Esophagus squamous epithelium (tissue), 5 donors: ENCODE measurements at places on chromosomes 16 and 17.

DNA sequence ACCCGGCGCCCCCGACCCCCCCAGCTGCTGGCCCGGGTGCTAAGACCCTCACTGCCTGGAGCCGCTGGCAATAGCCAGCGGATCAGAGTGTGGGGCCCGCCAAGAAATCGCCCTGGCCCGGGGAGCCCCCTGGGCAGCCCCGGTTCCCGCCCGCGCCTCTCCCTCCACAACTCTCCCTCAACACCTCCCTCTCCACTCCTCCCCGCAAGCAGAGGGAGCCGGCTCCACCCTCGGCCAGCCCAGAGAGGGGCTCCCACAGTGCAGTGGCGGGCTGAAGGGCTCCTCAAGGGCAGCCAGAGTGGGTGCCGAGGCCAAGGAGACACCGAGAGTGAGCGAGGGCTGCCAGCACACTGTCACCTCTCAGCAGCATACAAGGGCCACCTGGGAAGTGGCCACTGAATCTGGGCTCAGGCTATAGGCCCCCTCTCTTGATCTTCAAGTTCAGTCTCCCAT, 385.5 kb downstream of the SEC14L1 start:
- DNase-seq = no peak

GRCh38 chr16:23453338-23454052, 506 bp upstream of the COG7 start:
- DNase-seq = no peak

- DNase-seq = no peak
Observed at GRCh38 chr16:65196420-65197075, 74.7 kb upstream of the CDH11 start.

GRCh38 chr17:8692916-8693315, 51.7 kb downstream of the CCDC42 start:
- DNase-seq = no peak

DNA sequence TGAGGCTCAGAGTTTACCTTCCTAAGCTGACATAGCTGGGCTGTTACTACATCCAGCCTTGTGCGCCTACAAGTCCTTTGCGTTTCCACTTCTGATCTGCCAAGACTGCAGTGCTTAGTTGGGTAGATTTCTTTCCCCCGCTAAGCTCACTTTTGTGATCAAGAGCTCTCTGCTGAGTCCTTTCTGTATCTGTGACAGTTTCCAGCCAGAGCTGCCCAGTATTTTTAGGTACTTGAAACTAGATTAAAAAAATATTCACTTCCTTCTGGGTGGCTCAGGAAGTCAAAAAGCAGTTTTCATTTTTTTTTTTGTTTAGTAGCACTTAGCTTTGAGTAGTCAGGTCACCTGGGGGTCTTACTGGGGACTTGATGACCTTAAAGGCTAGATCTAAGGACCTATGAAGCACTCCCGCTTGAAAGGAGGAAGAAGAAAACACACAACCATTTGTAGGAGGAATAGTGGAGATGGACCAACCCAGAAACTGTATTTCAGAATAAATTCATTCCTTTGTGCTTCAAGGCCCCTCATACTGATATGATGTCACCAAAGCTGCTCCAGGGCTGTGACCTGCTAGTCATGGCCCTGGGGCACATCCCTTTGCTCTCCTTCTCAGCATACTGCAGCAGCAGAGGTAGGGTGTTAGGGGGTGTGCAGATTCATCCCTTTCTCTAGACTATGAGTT, 75.6 kb upstream of the HNF1B start:
- no peak for DNase-seq

DNA sequence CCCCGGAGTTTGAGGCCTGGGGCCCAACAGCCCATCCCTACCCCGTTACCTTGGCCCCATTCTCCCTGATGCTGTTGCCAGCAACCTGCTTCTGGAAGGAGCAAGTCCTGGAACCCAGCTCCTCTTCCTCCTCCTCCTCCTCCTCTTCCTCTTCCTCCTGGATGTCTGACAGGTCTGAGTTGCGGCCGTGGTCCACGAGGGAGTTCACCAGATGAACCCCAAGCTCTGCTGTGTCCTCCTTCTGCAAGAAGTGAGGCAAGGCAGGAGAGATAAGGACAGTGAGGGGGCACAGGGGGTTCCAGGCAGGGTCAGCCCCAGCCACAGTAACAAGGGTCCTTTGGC, 18.7 kb downstream of the TSPOAP1 start:
- no peak for DNase-seq

DNA sequence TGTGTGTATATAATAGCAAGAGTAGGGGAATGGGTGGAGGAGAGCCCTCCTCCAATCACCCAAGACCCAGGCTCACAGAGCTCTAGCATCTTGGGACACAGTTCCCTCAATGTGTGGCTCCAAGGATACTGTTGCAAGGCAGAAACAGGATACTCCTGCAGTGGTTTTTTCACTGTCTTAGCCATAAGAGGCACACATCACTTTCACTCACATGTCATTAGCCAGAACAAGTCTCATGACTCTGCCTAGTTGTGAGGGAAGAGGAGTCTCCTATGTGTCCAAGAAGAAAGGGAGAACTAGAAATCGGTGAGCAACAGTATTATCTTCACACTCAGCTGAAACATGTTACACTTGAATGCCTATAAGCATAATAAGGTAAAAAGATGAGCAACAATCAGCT, 11.1 kb upstream of the NUDT7 start:
- no peak for DNase-seq

GRCh38 chr16:57562669-57563486, 20.4 kb downstream of the ADGRG5 start:
- no peak for DNase-seq

DNA sequence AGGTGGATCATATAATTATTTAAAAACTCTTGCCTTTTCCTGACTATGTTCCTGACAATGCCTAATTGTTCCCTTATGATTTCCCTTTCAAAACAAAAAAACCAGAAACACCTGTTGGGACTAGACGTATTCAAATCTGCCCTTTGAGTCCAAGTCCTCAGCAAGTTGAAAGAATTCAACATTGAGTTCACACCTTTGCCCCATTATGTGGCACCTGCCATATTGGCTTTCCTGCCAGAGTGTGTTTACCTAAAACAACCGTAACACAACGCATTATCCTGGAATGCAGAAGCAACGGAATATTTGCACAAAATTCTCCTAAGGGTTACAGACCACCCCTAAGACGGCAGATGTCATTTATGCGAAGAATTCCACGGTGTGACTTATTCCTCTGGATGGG, 105.9 kb downstream of the ZFHX3 start:
- no peak for DNase-seq

GRCh38 chr16:30065943-30066760, 592 bp downstream of the ALDOA start:
- no peak for DNase-seq

- DNase-seq = no peak
Observed at GRCh38 chr17:82374626-82375331, 3.2 kb downstream of the UTS2R start.

DNA sequence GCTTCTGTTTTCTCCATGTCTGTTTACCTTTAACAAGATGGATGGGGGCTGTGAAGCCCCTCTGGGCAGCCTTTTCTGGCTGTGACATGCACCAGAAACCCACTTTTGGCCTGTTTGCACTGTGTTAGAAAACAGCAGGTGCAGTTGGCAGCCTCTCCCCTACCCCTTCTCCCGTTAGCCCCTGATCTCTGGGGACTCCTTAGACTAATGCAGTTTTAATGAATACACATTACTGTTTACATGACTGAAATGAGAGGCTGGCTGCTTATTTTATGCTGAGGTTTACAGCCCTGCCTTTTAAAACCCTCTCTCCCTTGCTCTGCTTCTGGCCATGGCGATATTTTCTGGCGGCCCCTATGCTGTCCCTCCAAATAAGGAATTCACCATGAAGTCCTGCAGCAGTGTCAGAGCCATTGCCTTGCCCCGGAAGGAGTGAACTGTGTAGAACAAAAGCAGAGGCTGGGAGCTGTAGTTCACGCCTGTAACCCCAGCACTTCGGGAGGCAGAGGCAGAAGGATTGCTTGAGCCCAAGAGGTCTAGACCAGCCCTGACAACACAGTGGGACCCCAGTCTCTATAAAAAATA, 79.3 kb downstream of the PRKCB start:
- no peak for DNase-seq

DNA sequence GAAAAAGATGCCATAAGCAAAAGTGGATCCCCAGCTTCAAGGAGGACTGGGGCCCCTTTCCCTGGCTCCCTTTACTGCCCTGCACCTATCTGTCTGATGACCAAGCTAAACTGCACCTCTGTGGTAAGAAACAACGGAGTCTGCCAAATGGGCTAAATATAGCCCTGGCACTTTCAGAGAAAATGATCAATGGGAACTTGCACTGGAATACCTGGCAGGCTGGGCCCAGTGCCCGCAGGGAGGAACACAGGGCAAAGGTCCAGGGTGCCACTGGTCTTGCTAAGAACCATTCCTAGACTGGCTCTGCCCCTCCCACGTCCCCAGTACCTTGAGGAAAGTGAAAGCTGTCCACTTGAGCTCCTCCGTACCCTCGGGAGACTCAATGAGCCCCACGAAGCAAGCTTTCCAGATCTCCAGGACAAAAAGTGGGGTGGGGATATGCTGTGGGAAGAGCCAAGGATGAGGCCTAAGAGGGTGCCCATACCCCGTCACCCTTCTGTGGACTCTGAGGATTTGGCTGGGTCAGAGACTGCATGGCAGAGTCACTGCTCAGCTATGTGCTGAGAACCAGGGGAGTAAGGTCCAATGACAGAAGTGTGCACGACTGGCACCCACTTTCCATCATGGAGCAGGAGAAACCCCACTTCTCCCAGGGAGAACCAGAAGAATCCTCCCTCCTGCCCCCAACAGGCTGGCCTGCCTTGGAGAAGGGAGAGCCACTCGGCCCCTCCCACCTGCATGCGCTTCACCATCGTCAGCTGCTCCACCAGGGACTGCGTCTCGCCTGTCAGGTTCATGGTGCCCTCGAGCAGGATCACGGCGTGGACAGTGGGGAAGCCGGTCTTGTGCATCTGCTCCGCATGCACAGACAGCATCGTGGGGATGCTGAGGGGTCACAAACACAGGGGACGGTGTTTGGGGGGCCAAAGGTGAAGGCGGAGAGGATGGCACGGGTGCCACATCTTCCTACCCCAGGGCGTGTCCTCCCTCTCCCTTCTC, 17.4 kb downstream of the CSF3 start:
- no peak for DNase-seq

DNA sequence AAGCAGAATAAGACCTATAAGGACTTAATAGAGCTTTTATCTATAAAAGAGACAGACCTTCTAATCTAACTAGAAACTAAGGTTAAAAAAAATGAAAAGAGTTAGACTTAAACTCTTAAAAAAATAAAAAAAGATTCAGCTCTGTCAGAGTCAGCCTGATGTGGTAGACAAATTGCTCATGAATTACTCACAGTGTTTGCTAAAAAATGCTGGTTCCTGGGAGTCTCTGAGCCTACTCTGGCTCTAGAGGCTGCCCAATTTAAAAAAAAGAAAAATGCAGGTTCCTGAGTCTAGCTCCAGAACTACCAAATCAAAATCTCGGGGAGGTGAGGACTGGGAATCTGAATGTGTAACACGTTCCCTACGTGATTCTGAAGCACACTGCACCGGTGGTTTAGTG, 18.1 kb downstream of the SOST start:
- DNase-seq = no peak

DNA sequence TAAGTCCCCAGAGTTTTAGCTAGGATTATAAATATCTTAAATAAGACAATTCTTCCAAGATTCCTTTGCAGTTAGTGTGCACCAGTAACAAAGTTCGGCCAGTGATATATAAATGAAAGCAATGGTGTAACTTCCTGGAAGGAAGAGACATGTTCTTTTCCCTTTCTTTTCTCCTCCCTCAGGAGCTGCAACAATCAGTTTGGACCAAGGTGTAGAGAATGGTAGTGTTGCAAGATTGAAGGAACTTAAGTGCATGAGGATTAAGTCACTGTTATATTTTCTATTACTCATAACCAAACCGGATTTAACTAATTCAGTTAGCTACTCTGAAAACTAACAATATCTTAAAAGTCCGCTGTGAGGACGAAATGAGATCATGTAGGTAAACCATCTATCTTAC, 68.9 kb upstream of the KCNJ16 start:
- no peak for DNase-seq

DNA sequence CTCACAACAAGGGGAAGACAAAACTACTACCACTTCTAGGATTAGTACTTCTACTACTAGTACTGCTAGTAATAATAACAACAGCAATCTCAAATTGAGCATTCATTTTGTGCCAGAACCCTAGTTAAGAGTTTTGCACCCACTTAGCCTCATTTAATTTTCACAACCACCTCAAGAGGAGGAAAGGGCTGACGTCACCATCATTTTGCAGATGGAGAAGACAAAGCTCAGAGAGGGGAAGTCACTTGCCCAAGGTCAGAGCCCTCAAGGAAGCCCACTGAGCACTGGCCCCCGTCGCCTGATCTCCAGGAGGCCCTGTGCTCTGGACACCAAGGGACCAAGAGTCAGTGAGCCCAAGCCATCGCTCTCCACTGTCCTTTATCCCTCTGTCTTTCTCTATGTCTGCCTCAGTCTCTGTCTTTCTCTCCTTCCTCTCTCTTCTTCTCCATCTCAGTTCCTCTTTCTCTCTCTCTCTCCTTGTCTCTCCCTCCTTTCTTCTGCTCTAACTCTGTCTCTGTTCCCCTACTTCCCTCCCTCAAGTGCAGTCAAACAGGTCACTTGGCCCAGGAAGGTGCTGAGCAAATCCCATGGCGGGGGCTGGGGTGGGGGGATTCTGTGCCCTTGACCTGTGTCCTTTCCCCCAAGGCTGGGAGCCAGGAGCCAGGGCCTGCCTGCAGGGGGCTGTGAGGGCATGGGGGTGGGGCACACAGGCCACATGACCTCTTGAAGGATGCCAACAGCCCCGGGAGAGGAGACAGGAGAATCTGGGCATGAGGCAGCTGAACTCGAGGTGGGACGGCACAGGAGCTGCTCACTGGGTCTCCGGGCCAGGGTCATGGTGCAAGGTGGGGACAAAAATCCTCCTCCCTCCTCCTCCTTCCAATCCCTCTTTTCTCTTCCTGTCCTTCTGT, 11.2 kb upstream of the NGFR start:
- DNase-seq = no peak

GRCh38 chr16:58809213-58809612, 75.1 kb upstream of the GOT2 start:
- no peak for DNase-seq

DNA sequence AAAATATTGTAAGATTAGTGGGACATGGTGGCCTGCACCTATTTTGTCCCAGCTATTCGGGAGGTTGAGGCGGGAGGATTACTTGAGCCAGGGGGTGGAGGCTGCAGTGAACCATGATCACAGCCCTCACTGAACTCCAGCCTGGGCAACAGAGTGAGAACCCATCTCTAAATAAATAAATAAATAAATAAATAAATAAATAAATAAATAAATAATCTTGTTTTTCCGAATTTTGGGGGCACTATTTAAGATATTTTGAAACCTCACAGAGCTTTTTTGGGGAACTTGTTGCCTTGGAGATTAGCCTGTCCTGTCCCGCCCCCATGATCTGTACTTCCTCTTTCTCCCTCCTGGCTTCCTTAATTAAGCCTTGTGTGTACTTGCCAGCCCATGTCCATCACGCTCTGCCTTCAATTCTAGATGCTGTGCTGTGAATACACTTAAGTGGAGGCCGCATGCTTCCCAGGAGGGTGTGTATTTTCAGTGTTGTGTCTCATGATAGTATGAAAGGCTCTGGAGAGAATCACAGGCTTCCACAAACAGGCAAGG, 4.4 kb downstream of the LGALS9 start:
- no peak for DNase-seq

- no peak for DNase-seq
Observed at GRCh38 chr17:36907407-36907806, 29.9 kb upstream of the LHX1 start.
